Liver (tissue), 10 donors: ENCODE measurements at places on chromosomes 1 and 21.

DNA sequence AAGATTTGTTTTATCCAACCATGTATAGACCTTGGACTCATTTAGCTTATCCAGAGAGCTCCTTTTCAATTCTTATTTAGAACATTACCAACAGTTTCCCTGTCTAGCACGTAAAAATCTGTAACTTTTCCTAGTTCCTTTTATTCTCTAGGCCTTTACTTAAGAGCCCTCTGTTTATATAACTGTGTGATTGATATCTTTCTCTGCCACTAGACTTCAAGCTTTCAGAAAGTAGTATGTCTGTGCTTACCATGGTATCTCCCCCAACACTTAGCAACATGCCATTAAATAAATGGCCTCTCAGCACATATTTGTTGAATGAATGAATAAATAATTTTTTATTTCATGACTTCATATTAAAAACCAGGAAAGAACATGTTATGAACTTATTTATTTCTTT, 209.4 kb downstream of the PTPRC start:
- no peak overlapping the region for H3K27ac ChIP-seq
- DNase-seq, result no peak
- no peaks in the 10 kb centered on the region for H3K27me3 ChIP-seq
- H3K36me3 ChIP-seq, result no peaks in the 10 kb centered on the region
- H3K4me3 ChIP-seq, result no peak overlapping the region
- no peaks in the 10 kb centered on the region for H3K4me1 ChIP-seq

- peak overlapping the region; percentile 61 for H3K27ac ChIP-seq
- no peak for DNase-seq
- no peaks in the 10 kb centered on the region for H3K4me1 ChIP-seq
- no peak overlapping the region for H3K4me3 ChIP-seq
- no peaks in the 10 kb centered on the region for H3K27me3 ChIP-seq
- no peaks in the 10 kb centered on the region for H3K36me3 ChIP-seq
Measured at GRCh38 chr21:46027851-46028493, 46.4 kb downstream of the COL6A1 start.

DNA sequence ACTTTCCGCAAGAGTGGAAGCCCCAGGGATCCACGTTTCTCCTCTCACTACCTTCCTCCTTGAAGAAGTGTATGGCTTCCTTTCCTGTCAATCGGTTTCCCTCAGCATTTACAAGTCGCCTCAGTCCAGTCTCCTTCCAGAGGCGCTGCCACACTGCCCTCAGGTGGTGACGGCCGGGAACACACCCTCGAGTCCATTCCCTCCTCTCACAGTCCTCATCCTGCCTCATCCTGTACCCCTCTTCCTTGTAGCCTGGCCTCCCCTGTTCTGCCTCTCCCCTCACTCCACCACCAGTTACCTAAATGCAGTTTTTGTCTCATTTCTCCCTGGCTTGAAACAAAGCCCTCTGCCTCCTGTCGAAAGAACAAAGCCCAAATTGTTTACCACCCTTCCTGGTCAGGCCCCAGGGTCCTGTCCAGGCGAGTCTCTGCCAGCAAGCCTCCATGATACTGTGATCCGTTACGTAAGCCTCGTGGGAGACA, 23.2 kb upstream of the LSM10 start:
- peaks cover 2% of the 10 kb centered on the region for H3K36me3 ChIP-seq
- H3K27ac ChIP-seq, result no peak overlapping the region
- DNase-seq, result peak; percentile 93
- H3K4me1 ChIP-seq, result peaks cover 4% of the 10 kb centered on the region
- H3K4me3 ChIP-seq, result no peak overlapping the region

- DNase-seq, result no peak
- no peak overlapping the region for H3K27ac ChIP-seq
- H3K36me3 ChIP-seq, result peaks cover 8% of the 10 kb centered on the region
- no peaks in the 10 kb centered on the region for H3K27me3 ChIP-seq
Measured at GRCh38 chr1:159918352-159919200, 6.7 kb downstream of the TAGLN2 start.

- H3K36me3 ChIP-seq, result no peaks in the 10 kb centered on the region
- H3K4me3 ChIP-seq, result no peak overlapping the region
- H3K27me3 ChIP-seq, result no peaks in the 10 kb centered on the region
- no peak overlapping the region for H3K27ac ChIP-seq
- no peak for DNase-seq
Measured at GRCh38 chr1:185803241-185803640, 69.0 kb downstream of the HMCN1 start.

- H3K27me3 ChIP-seq, result no peaks in the 10 kb centered on the region
- H3K36me3 ChIP-seq, result no peaks in the 10 kb centered on the region
- H3K4me1 ChIP-seq, result no peaks in the 10 kb centered on the region
- no peak for DNase-seq
- H3K4me3 ChIP-seq, result no peak overlapping the region
Measured at GRCh38 chr1:13469343-13469742, 44.5 kb downstream of the LRRC38 start.

GRCh38 chr1:16245476-16246196, 8.7 kb upstream of the CPLANE2 start:
- no peaks in the 10 kb centered on the region for H3K27me3 ChIP-seq
- H3K4me1 ChIP-seq, result peaks cover 5% of the 10 kb centered on the region
- H3K27ac ChIP-seq, result no peak overlapping the region
- no peak for DNase-seq
- H3K36me3 ChIP-seq, result no peaks in the 10 kb centered on the region

DNA sequence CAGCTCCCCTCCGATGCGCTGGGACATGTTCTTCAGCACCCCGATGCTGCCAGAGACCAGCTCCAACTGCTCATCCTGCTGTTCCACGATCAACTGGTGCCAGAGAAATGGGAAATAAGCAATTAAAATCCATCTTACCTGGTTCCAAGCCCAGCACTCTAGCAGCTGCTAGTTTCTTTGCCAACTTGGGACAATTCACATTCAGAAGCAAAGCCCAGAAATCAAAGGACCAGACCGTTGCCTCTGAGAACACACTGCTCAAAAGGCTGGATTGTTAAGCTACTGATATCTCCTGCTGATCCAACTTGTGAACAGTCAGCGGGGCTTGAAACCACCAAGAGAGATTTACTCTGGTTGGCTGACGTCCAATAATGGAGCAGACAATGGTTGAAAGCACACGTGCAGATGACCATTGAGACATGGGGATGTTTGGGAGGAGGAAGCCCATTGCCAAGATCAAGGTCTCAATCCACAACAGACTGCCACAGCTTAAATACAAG, 34.4 kb downstream of the STX6 start:
- no peak overlapping the region for H3K27ac ChIP-seq
- no peaks in the 10 kb centered on the region for H3K27me3 ChIP-seq
- H3K36me3 ChIP-seq, result peaks cover 63% of the 10 kb centered on the region
- no peak overlapping the region for H3K4me3 ChIP-seq
- no peak for DNase-seq
